Psoas muscle (tissue), 8 donors: ENCODE measurements at places on chromosomes 16 and 17. TPM values are rescaled to one million over a fixed set of nuclear protein-coding genes. Genes with fewer than 3 reads are reported as not detected.

MFAP4 gene
- polyA plus RNA-seq: 6.7 TPM

KRT39 gene
- polyA plus RNA-seq: not detected

- no peaks in the 10 kb centered on the region for H3K4me1 ChIP-seq
- no peaks in the 10 kb centered on the region for H3K27me3 ChIP-seq
- no peak for DNase-seq
Measured at GRCh38 chr16:261031-261691, 14.6 kb downstream of the RGS11 start.

GRCh38 chr16:69724981-69725479 lies 1.3 kb downstream of the NQO1 start:
- H3K4me1 ChIP-seq: peaks cover 18% of the 10 kb centered on the region
- H3K36me3 ChIP-seq: no peaks in the 10 kb centered on the region
- H3K27me3 ChIP-seq: no peaks in the 10 kb centered on the region
- peak overlapping the region; percentile 78 for H3K4me3 ChIP-seq
- DNase-seq: no peak
- H3K27ac ChIP-seq: peak overlapping the region; percentile 80

- H3K4me3 ChIP-seq: peak overlapping the region; percentile 78
- DNase-seq: no peak
- H3K4me1 ChIP-seq: peaks cover 2% of the 10 kb centered on the region
Measured at GRCh38 chr17:56835264-56835585, 1.3 kb downstream of the DGKE start.

DNA sequence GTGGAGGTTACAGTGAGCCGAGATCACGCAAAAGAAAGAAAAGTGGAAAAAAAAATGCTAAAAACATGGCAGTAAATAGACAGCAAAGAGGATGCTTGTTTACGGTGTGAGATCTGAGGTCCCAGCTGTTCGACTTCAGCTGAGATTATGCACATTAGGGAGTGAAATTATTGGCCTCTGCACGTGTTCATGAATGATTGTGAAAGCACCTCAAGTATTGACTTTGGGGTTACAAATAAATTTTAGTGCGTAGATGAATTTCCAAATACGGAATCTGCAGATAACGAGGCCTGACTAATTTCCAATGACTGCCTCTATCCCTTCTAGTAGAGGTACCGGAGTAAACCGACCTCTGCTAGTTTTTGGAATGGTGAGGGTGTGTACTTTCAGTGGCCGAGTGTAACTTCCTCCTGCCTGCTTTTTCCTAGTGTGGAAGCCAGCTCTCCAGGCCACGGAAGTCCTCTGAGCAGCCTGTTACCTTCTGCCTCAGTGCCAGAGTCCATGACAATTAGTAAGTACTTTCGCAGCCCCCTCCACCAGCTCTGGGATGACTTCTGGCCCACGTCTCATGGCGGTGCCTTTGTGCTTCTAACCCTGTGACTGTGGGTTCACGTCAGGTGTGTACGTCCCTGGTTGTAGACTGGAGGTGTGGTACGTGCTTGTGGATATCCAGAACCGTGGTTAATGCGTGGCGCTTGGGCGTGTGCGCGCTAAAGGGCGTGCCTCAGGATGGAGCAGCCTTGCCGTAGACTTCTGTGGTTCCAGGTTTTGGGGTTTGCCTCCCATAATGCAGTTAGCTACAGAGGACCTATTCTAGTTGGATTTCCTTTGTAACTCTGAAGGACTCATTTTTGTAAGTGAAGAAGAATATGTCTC lies 102.1 kb downstream of the SNX29 start:
- no peak overlapping the region for H3K27ac ChIP-seq
- H3K4me3 ChIP-seq: no peak overlapping the region
- H3K4me1 ChIP-seq: no peaks in the 10 kb centered on the region
- H3K27me3 ChIP-seq: no peaks in the 10 kb centered on the region

PRSS33 gene
- polyA plus RNA-seq: not detected

GRCh38 chr17:68501074-68501473 lies 11.2 kb upstream of the PRKAR1A start:
- no peaks in the 10 kb centered on the region for H3K4me1 ChIP-seq
- no peak overlapping the region for H3K4me3 ChIP-seq
- H3K36me3 ChIP-seq: no peaks in the 10 kb centered on the region
- no peaks in the 10 kb centered on the region for H3K27me3 ChIP-seq

- no peaks in the 10 kb centered on the region for H3K36me3 ChIP-seq
- H3K27ac ChIP-seq: peak overlapping the region; percentile 46
- H3K27me3 ChIP-seq: no peaks in the 10 kb centered on the region
- DNase-seq: peak; percentile 78
- peaks cover 25% of the 10 kb centered on the region for H3K4me1 ChIP-seq
Measured at GRCh38 chr17:83195330-83196023, 116.1 kb downstream of the METRNL start.

DNA sequence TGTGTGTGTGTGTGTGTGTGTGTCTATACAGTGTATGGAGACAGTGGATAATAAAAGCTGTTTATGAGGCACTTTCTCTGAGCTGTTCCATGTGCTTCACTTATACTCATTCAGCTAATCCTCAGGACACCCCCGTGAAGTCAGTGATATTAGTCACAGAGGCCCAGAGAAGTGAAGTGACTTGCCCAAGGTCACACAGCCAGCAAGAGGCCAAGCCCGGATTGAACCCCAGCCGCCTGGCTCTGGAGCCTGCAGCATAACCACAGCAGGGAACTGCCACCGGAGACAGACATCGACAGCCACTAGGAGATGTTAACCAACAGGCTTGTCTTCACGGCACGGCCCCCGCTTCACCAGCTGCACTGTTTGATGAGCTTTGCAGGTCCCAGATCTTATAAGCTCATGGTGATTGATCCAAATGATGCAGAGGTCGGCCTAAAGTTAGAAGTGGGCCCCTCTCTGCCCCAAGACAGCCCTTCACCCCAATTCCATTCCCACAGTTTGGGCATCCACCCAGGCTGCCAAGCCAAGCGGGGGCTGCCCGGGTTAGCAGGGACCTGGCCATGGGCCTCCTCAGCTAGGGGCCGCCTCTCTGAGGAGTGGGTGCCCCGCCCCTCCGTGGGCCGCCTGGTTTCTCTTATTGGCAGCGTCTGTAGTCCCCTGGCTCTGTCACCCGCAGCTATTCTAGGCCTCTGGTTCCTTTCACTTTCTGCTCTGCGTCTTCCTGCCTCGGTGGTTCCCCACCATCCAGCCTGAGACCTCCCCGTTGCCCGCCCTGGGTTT lies 30.9 kb downstream of the SOCS1 start:
- H3K27ac ChIP-seq: no peak overlapping the region
- H3K4me1 ChIP-seq: peaks cover 7% of the 10 kb centered on the region
- H3K27me3 ChIP-seq: no peaks in the 10 kb centered on the region

DNA sequence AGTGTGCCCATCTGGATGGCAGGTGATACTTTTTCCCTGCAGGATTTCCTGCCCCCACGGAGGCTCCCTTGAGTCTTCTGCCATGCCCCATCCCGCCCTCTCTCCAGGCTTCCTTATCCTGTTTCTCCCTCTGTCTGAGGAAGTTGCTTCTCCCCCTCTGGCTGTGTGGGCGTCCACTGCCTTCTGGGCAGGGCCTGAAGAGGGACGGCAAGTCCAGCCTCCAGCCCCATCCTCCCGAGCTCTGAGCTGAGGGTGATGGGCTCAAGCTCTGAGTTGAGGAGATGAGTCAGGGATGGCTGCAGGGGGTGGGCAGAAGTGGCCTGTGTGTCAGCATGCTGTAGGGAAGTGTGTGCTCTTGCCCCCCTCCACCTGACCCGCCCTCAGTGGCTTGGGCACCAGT lies 14.2 kb upstream of the RAP1GAP2 start:
- H3K4me3 ChIP-seq: no peak overlapping the region
- no peaks in the 10 kb centered on the region for H3K27me3 ChIP-seq
- no peaks in the 10 kb centered on the region for H3K36me3 ChIP-seq
- H3K27ac ChIP-seq: no peak overlapping the region
- no peak for DNase-seq
- no peaks in the 10 kb centered on the region for H3K4me1 ChIP-seq

GLP2R gene
- not detected for polyA plus RNA-seq

HP gene
- polyA plus RNA-seq: 2.3 TPM

- peaks cover 16% of the 10 kb centered on the region for H3K4me1 ChIP-seq
- H3K36me3 ChIP-seq: no peaks in the 10 kb centered on the region
- no peaks in the 10 kb centered on the region for H3K27me3 ChIP-seq
- no peak for DNase-seq
Measured at GRCh38 chr17:40443988-40444899, 994 bp downstream of the IGFBP4 start.

- no peaks in the 10 kb centered on the region for H3K36me3 ChIP-seq
- DNase-seq: no peak
- H3K27me3 ChIP-seq: no peaks in the 10 kb centered on the region
- H3K27ac ChIP-seq: no peak overlapping the region
- no peaks in the 10 kb centered on the region for H3K4me1 ChIP-seq
Measured at GRCh38 chr17:15000661-15001060, 264.5 kb downstream of the PMP22 start.

TMIGD1 gene
- not detected for polyA plus RNA-seq

GRCh38 chr17:78725448-78726021 lies 56.5 kb downstream of the CYTH1 start:
- no peak for DNase-seq
- H3K4me3 ChIP-seq: no peak overlapping the region
- H3K36me3 ChIP-seq: no peaks in the 10 kb centered on the region
- H3K27ac ChIP-seq: peak overlapping the region; percentile 73
- H3K27me3 ChIP-seq: no peaks in the 10 kb centered on the region

DNA sequence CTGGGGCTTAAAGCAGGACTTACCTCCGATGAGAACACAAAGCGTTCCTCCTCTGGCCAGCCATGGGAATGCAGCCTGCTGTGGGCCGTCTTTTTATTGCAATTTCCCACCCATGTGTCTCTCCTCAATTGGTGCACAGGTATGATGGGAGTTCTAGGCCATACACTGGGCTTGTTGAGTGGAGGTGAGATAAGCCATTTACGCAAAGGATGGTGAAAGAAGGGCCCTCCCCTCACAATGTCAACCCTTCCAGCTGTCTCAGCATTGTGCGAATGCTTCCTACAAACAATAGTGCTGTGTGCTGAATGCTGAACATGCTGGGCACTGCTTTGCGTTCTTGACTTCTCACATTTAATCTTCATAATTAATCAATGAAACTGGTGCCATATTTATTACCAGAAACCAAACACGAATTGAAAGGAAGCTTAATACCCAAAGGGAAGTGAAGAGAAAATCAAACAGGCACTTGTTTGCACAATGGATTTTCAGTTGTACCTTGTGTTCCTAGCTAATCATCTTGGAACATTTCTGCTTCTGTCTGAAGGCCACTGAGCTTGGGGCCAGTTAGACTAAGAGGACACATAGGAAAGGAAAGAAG lies at the start of gene GP2:
GP2 (minus strand) TSS at position 70 of the 598 bp plus-strand sequence. CDS start 1,082 bp downstream, outside the sequence.
- H3K27ac ChIP-seq: no peak within 1 kb of the TSS
- no peaks in the 10 kb centered on the region for H3K36me3 ChIP-seq
- no peaks in the 10 kb centered on the region for H3K4me1 ChIP-seq
- H3K4me3 ChIP-seq: no peak within 1 kb of the TSS
- DNase-seq: no peak

NSF gene
- polyA plus RNA-seq: 21.8 TPM

DNA sequence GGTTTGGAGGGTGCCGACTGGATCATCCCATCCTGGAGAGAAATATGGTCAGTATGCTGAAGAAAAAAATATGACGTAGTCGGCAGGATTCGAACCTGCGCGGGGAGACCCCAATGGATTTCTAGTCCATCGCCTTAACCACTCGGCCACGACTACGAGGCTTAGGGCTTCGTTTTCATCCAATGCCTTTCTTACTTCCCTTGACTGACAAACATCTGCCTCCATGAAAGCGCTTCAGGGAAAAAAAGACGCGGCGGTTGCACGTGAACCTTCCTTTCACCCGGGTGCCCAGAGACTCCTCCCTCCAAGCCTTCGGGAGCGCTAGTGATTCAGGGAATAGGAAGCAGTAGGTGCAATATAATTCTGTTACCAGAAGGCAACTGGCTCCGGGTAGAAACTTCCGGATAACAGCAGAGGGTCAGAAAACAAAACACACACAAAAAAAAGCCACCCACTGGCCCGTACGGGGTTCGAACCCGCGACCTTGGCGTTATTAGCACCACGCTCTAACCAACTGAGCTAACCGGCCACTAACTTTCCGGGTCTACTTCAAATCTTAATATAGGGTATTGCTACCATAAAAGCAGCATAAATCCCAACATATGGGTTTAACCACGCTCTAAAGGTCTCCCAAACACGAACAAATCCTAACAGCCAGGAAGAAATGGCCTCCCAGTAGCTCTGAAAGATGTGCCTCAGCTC lies 16.3 kb upstream of the AURKB start:
- peak overlapping the region; percentile 78 for H3K27ac ChIP-seq
- H3K4me1 ChIP-seq: peaks cover 15% of the 10 kb centered on the region
- peak; percentile 64 for DNase-seq
- H3K27me3 ChIP-seq: no peaks in the 10 kb centered on the region
- H3K36me3 ChIP-seq: peaks cover 45% of the 10 kb centered on the region
